Choroid plexus epithelial cell (primary cell): ENCODE measurements at places on chromosomes 12 and 14.

- peak; percentile 60 for DNase-seq
Observed at GRCh38 chr14:104865631-104866441, 768 bp downstream of the CEP170B start.

- peak; percentile 27 for DNase-seq
Observed at GRCh38 chr14:24828486-24828885, 194.5 kb upstream of the GZMB start.

DNA sequence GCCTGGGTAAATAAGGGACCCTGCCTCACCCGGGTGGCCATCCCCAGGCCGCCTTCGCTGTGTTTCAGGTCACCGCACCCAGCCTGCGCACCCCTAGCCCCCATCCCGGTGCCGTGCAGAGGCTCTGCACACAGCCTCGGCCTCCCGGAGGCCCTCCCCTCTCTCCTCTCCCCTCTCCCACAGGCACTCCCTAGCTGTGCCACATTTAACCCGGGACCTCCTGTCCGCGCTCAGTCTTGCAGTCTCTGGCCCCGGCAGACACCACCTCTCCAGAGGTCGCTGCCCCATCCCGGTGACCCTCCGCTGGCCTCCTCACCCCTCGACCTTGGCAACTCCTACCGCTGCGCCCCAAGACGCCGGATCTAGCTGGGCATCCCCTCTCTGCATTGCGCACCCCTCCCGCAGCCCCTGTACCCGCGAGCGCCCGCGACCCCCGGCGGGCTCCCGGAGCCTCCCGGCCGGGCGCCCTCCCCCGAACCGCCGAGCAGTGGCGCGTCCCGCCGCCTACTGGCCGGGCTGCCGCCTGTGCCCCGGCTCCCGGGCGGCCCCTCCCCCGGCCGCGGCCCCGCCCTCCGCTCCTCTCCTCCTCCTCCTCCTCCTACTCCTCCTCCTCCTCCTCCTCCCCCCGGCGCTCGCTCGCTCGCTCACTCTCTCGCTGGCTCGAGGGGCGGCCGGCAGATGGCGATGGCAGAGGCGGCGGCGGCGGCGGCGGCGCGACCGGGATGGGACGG lies 120.7 kb downstream of the AACS start:
- peak; percentile 56 for DNase-seq

DNA sequence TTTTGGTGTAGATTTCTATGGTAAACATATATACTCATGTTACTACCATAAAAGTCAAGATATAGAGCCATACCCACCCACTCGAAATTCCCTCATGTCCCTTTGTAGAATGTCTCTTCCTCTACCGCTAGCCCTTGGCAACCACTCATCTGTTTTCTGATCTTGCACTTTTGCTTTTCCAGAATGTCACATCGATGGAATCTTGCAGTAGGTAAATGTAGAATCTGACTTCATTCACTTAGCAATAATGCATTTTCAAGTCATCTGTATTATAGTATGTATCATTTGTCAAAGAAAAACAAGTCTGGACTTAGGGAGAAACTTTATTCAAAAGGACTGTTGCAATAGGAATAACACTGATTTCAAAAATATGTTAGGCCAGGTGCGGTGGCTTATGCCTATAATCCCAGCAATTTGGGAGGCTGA lies 19.3 kb upstream of the CLEC2D start:
- peak; percentile 23 for DNase-seq

DNA sequence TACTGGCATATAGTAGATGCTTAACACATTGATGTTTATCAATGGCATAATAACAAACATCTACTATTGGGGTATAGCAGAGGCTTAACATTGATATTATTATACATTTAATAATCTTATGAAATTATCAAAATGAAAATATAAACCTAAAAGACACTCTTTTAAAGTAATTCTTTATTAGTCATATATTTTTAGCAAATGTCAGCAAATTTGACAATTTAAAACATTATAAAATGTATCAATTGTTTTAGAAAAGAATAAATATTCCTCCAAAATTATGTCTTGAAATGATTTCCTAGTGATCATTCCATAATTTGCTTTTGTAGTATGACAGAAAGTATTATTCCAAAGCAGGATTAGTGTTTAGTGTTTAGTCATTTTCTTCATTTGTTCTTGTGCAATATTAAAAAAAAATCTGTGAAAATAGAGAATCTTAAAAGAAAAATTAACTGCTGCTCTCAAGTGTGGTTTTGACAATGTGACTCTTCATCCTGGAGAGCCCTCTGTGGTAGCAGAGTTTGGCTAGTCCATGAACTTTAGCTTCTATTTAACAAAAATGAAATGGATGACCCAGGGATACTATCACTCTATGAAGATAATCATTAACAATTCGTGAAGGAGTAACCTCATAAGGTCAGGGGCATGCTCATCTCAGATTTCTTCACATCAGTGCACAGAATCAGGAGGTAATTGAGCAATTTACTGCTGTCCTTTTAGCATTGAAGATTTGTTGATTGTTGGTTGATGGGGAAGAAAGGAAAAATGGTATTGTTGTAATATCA lies 1018.5 kb downstream of the LRFN5 start:
- DNase-seq, result no peak

DNA sequence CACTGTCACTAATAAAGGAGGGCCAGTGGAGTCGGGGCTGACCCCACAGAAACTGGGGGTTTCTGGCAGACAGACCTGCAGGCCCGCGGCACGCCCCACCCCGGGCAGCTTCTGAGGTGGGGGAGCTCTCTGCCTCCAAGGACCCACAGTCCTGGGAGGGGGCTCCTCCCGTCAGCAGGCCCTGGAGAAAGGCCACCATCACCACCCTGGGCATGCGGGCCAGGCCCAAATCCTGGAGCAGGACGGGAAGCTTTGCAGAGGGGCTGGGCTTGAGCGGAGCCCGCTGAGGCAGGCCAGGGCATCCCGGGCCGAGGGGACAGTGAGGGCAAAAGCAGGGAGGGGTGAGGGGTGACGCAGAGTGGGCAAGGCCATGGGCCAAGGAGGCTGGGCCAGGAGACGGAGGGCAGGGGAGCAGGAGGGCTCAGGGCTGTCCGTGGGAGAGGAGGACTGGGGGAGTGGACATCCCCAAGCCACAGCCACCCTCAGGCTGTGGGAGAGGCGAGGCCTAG lies 11.1 kb upstream of the GPR132 start:
- DNase-seq, result no peak

GRCh38 chr14:91947475-91948184 lies at the start of gene FBLN5:
TSS of gene FBLN5 (minus strand) at chr14:91947694. CDS start at chr14:91947229, 465 bp downstream.
- peak; percentile 88 for DNase-seq

DNA sequence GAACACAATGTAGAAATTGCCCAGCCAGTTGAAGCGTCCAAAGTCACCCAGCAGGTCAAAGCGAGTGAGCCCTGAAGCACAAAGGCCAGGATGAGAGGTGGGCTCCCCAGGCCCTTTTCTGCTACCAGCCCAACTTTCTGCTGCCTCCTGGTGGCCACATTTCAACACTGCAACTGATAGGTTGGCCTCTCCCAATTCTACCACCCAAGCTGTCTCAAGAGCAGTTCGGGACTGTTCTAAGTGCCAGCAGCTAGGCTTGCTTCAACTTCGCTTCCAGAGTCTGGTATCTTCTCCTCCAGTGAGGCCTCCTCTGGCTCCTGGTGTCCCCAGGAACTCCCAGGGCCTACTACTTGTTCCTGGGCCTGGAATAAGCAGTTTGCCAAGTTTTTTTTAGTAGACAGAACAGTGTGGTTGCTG lies 3.4 kb upstream of the DHH start:
- peak; percentile 67 for DNase-seq

GRCh38 chr12:89373763-89374572 lies 21.7 kb upstream of the DUSP6 start:
- peak; percentile 92 for DNase-seq

- DNase-seq, result no peak
Observed at GRCh38 chr14:91218014-91218413, 26.5 kb downstream of the GPR68 start.

DNA sequence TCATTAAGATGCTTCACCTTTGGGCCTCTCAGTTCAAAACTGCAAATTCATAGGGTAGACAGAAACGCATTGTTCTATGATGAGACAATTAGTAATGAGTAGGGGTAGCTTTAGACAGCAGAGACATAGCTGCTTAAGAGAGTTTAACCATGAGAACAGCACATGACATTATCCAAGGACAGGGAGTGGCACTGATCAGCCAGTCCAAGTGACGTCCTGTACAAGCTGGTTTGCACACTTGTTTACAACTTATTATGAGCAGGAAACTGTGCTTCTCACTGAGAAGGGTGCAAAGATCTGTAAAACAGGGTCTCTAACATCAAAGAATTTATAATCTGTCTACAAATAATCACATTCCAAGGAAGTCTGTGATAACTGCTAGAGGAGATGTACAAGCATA lies 11.2 kb upstream of the SRSF5 start:
- DNase-seq, result no peak

DNA sequence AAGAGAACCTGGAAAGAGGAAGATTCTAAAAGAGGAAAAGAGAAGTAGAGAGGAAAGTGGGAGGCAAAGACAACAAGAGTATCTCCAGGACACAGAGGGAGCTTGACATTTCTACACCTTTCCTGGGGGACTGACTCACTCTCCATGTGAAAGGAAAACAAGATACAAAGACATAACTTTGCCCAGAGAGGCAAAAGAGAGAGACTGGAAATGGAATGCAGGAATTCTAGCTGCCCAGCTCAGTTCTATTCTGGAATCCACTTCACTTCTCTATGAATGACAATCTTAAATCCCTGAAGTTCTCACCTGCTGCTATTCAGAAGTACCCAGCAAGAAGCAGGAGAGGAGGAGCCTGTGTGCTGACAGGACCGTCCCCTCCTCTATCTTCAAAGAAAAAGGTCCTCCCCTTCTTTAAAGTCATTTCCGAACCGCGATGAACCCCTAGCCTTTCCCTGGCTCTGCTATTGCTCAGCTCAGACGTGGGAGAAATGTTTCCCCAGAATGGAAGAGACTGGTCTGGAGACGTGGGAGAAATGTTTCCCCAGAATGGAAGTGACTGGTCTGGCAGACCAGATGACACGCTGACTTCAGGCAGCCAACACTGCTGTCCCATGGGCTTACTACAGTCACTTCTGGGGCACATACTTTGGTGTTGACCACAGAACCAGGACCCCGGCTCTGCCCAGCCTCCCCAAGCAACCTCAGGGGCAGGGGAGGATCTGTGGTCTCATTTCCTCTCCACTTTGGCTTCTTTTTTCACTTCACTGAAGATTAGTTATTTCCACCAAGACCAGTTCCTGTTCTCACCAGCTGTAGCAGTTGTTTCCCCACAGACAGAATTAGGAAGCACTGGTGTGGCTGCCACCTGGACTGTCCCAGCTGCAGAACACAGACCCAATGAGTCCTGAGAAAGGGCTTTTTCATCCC lies 8.3 kb downstream of the FMNL3 start:
- peak; percentile 62 for DNase-seq

DNA sequence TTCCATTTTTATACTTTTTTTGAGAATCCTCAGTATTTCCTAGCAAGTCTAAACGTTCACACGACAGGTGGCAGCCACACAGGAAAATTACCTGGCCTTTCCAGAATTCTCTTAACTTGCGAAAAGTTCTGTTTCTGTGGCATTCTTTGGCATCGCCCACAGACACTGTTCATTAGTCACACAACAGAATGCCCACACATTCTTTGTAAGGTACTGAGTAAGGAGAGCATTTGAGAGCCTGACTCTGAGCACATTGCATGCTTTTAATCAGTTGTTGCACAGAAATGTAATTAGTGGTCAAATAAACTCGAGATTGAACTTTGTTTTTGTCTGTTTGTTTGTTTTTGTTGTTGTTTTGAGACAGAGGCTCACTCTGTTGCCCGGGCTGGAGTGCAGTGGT lies 52.4 kb downstream of the LMNTD1 start:
- DNase-seq, result no peak

GRCh38 chr14:29348504-29348903 lies 579.1 kb downstream of the PRKD1 start:
- DNase-seq, result no peak

- peak; percentile 55 for DNase-seq
Observed at GRCh38 chr14:73025544-73025943, 1.4 kb downstream of the ZFYVE1 start.

GRCh38 chr14:102949062-102949800 lies 26.8 kb downstream of the AMN start:
- no peak for DNase-seq

- no peak for DNase-seq
Observed at GRCh38 chr12:76173756-76174155, 89.3 kb upstream of the NAP1L1 start.

- DNase-seq, result no peak
Observed at GRCh38 chr12:47817272-47818006, 2.3 kb downstream of the HDAC7 start.

DNA sequence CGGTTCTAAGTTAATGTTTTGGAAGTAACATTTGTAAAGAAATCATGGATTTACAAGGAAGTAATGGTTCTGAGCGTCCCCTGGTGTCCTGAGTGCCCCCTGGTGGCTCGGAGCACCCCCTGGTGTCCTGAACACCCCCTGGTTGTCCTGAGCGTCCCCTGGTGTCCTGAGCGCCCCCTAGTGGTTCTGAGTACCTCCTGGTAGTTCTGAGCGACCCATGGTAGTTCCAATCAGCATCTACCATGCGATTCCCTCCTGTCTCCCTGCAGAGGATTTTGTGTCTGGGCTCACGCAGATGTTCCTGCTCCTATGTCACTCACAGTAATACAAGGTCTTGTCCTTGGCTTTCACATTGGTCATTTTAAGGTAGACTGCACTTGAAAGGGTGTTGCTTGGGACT lies 1352.9 kb downstream of the TMEM121 start:
- no peak for DNase-seq

DNA sequence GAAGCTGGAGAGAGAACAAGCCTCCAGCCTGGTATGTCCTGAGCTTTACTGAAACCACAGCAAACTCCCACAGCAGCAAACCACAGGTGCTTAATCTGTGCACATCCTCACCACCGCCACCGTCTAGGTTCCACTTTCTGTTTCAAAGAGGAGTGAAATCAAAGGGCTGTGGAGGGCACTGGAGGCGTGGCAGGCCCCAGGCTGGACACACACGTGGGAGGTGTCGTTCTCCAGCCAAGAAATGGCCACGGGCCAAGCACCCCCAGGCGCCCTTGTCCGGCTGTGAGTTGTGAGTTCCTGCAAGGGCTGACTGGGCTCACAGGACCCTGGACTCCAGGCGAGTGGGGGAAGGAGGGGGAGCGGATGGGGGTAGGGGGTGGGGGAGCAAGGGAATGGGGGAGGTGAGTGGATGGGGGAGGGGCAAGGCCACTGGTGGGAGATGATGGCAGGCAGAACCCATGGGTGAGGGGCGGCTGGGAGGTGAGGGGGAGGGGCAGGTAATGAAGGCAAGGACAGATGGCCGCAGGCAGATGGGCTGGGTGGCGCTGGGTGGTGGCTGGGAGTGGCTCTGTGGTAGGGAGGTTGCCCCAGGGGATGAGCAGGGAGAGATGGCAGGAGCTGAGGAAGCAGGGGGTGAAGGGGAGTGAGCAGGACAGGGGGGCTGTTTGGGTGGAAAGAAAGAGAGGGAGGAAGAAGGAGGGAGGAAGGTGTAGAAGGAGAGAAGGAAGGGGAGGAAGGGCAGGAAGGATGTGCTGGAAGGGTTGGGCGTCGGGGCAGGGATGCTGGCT lies 86.7 kb downstream of the NCOR2 start:
- DNase-seq, result peak; percentile 90

GRCh38 chr14:65581378-65581777 lies 168.8 kb downstream of the FUT8 start:
- DNase-seq, result no peak

DNA sequence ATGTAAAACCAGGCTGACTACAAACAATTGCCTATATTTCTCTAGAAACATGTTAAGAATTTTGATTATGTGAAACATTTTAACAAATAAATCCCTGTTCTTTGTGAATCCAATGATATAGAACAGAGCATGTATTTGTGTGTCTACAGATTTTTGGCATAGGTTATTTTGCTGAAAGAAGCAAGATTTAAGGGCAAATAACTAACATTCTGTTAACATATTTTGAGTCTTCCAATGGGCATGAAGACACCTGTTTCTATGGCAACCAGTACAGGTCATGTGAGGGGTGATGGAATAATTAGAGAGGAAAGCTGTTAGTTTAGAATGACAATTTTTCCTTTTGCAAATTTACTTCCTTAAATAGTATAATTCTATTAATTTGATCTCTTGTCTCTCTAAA lies 8.8 kb downstream of the ART4 start:
- peak; percentile 44 for DNase-seq
